A172 (cell line): ENCODE measurements at places on chromosomes 11 and 22. TPM values are rescaled to one million over a fixed set of nuclear protein-coding genes. Genes with fewer than 3 reads are reported as not detected.

Gene RTN4RL2
- 0.64 and 1.6 TPM in 2 replicates for total RNA-seq

Gene VSIG10L2
- not detected in 2 replicates for total RNA-seq

Gene DDX25
- total RNA-seq: not detected in 2 replicates

GRCh38 chr11:33645686-33646085 is 54.9 kb downstream of the C11orf91 start:
- no peak for DNase-seq

DNA sequence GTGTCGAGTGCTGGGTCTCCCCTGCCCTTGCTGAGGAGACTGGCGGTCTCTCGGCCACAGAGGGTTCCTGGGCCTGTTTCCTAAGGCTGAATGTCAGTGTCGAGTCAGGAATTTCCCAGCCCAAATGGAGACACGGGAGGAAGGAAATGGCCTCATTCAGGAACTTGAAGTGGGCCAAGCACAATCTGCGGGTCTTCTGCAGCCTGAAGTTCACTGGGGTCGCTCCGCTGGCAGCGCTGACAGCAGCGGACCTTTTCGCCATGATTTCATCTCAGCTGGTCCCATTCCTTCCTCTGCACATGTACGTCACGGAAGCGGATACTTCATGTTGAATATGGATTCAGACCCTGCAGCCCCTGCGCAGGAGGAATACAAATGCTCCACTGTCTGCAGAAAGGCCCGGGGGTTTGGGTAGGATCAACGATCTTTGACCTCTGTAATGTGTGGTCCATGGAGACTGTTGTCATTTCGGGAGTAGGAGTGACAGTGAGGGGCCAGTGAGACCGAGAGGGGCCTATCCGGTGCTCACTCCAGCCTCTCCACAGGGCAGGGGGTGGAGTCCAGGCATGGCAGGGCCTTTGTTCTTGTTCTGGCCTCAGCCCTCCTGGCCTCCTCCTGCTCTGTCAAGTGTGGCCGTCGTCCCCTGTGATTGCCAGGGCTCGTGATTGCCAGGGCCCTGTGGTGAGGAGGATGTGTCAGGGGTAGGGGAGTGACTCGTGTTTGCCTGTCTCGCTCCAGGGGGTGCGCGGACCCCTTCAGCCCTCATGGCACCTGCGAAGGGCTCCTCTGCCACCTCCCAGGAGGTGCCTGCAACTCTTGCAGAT is 402.3 kb downstream of the TBC1D22A start:
- DNase-seq: no peak

DNA sequence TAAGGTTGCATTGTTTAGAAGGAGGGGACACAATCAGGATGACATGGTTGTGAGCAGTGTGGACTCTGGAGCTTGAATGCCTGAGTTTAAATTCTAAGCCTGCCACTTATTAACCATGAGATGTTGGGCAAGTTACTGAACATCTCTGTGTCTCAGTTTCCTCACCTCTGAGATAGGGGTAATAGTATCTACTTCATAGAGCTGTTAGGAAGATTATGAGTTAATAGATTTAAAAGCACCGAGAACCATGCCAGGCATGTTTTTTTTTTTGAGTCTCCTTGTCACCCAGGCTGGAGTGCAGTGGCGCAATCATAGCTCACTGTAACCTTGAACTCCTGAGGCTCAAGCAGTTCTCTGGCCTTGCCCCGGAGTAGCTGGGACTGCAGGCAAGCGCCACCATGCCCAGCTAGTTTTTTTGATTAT is 33.3 kb downstream of the ST14 start:
- no peak for DNase-seq

Gene NCR3LG1
- 0.34 and 0.52 TPM in 2 replicates for total RNA-seq

GRCh38 chr11:1307163-1307870 is 2.1 kb downstream of the TOLLIP start:
- DNase-seq: no peak

GRCh38 chr11:91700854-91701253 is 523.8 kb upstream of the FAT3 start:
- DNase-seq: no peak

Gene INPP5J
- total RNA-seq: 0.33 and 1.3 TPM in 2 replicates

DNA sequence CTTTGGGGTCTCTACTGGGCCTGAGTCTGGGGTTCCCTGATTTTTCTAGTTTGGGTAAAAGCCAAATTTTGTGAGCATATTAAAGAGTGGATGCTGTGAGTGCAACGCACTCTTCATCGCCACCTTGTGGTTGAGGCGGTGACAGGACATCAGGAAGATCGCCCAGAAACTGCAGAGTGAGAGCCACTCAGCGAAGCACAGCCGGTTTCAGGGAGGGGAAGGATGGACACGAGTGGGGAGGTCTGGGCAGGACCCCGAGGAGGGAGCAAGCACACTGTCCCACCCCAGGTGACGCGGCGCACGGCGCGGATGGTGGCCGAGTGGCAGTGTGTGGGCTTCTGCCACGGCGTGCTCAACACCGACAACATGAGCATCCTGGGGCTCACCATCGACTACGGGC is 9.1 kb downstream of the SELENOO start:
- DNase-seq: peak; percentile 35
